ENCODE measurements at places on chromosomes 4 and X.

- no peak for DNase-seq
Observed at GRCh38 chr4:60039908-60040307, 1160.2 kb upstream of the ADGRL3 start.

DNA sequence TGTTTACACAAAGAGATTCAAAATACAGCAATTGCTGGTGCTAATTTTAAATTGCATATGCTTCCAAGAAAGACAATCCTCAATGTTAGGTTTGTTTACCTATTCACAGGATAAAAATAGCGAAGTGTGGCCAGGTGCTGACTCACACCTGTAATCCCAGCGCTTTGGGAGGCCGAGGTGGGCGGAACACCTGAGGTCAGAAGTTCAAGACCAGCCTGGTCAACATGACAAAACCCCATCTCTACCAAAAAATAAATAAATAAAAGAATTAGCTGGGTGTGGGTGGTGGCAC, 77.7 kb downstream of the OPHN1 start:
- DNase-seq: no peak

DNA sequence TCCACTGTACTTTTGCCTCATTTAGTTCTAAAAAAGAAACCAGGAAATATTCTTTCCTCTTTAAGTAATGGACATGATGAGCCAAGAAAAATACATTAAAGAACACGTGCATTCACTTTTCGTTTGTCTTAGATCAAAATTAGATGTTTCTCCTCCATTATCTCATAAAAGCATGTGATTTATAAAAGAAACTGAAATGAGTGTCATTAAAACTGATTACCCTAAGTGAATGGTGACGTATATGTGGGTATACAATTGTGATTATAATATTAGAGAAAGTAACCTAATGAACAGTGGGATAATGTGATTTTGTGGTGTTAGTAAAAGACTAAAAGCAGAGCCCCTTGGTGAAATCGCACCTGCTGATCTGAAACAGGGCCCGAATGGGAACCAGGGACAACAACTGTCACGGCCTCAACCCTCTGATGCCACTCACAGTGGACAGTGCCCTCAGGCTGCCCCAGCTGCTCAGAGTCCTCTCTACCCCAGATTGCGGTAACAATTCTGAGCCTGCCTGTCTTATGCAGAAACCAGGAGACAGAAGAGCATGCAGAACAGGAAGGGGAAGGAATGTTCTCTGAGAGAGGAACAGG, 25.7 kb upstream of the HS6ST2 start:
- no peak for DNase-seq

GRCh38 chr4:5259471-5259870, 208.2 kb downstream of the STK32B start:
- DNase-seq: no peak

- no peak for DNase-seq
Observed at GRCh38 chrX:15848576-15848975, 6.0 kb downstream of the AP1S2 start.

- DNase-seq: no peak
Observed at GRCh38 chrX:38335382-38335781, 8.1 kb upstream of the RPGR start.

DNA sequence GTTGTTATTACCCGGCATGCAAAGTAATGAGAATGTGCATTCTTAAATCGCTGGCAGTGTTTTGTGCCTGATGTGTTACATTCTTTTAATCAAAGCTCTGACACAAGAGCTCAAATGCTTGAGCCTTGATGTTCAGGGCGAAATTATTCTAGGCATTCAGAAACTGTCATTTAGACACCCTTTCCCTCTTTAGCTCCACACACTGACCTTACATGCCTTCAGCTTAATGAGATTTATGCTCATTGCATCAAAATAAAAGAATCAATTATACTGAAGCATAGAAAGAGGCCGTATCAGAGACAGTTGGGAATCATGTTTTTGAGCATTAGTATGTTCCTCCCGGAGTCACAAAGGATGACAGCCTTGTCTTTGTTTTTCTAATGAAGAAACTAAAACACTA, 56.7 kb downstream of the FAM114A1 start:
- no peak for DNase-seq

DNA sequence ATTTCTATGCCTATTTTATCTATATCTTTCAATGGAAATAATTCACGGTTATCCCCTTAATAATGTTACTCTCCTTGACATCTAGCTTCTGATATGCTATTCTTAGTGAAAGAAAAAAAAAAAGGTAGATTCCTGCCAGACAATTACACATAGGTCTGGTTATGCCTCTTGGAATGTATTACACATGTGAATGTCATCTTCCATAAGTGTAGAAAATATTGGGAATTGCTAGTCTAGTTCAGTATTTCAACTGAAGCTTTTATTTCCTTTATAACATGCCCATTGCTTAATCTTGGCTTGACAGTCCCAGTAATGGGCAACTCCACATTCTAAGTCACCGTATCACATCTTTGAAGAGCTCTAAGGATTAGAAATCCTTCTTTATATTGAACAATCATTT, 25.4 kb upstream of the PPP1R2C start:
- DNase-seq: no peak

- DNase-seq: no peak
Observed at GRCh38 chr4:24820541-24820940, 25.2 kb downstream of the SOD3 start.

DNA sequence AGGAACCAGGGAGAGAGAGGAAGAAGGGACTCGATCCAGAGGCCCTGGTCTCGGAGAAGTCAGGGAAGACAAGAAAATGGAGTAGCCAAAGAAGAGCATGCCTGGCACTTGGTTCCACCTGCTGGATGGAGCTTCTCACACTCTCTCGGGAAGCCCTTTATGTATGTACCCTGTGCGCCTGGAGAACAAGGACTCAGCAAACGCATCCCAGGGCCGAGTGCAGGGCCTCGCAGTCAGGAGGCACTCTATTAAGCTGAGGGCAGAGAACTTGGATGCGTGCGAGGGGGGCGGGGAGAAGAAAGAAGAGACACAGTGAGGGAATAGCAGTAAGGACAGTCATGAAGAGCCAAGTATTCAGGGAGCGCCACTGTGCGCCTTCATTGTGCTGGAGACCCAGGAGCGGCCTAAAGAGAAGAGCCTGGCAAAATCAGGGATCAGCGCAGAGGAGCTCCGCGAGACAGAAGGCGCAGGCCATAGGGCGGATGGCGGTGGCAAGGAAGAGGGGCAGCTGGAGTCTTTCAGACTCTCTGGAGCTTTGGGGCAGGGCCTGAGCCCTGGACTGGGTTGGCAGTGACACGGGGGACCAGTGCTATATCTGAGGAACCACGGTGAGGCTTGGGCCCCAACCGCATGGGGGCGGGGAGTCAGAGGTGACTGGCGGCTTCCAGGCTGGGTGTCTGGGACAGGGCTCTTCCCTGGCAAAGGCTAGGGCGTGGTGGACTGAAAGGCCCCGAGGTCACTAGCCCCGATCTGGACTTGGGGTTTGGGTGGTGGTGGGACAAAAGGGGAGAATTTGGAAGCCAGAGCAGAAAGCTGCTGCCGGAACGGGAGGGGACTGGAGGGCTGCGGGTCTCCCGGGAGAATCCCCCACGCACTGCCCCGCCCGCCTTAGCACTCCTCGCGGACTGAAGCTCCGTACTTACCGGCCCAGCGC, 1.9 kb upstream of the SEPTIN6 start:
- DNase-seq: no peak

DNA sequence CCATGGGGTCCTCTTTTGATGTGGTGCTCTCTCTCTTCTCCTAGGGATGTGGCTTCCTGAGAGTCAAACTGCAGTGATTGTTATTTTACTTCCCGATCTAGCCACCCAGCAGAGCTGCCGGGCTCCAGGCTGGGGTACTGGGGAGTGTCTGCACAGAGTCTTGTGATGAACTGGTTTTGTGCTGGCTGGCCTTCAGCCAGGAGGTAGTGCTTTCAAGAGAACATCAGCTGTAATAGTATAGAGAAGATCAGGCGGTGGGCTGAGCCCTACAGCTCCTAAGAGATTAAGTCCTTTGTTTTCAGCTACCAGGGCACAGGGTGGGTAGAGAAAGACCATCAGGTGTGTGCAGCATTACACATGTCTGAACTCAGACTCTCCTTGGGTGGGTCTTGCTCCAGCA, 59.0 kb upstream of the AGTR2 start:
- no peak for DNase-seq

GRCh38 chrX:37995428-37995827, 10.9 kb upstream of the SYTL5 start:
- DNase-seq: no peak

GRCh38 chr4:105509714-105510113, 35.9 kb upstream of the PPA2 start:
- no peak for DNase-seq
